Thymus (tissue), 14 donors: ENCODE measurements at places on chromosomes 5 and 9. TPM values are rescaled to one million over a fixed set of nuclear protein-coding genes. Genes with fewer than 3 reads are reported as not detected.

GRCh38 chr5:67105270-67105669, 91.3 kb downstream of the CD180 start:
- H3K4me1 ChIP-seq, result no peaks in the 10 kb centered on the region
- no peak overlapping the region for H3K4me3 ChIP-seq
- H3K36me3 ChIP-seq, result peaks cover 14% of the 10 kb centered on the region
- no peaks in the 10 kb centered on the region for H3K27me3 ChIP-seq
- DNase-seq, result no peak
- no peak overlapping the region for H3K27ac ChIP-seq

DNA sequence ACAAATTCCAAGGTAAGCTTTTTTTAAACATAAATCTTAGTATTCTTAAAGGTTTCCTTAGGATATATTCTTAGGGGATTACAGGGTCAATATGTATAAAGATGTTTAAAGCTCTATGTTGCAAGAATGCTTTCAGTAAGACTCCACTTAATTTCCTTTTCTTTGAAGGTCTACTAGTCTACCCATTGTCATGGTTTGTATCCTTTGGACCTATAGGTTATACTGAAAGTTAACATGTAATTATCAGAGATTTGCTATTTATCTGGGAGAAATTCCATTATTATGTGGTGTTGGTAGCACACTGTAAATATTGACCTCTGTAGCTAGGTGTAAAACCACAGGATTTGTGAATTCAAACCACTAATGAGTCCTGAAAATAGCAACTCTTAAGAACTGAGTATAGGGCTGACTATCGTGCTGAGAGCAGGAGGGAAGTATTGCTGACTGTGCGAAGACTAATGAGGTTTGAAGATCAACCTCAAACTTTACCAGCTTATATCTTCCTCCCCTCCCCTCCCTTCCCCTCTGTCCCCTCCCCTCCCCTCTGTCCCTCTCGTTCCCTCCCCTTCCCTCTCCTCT, 85.6 kb downstream of the GADD45G start:
- no peaks in the 10 kb centered on the region for H3K27me3 ChIP-seq
- H3K36me3 ChIP-seq, result no peaks in the 10 kb centered on the region
- H3K4me1 ChIP-seq, result peaks cover 3% of the 10 kb centered on the region
- H3K27ac ChIP-seq, result no peak overlapping the region
- no peak overlapping the region for H3K4me3 ChIP-seq

DNA sequence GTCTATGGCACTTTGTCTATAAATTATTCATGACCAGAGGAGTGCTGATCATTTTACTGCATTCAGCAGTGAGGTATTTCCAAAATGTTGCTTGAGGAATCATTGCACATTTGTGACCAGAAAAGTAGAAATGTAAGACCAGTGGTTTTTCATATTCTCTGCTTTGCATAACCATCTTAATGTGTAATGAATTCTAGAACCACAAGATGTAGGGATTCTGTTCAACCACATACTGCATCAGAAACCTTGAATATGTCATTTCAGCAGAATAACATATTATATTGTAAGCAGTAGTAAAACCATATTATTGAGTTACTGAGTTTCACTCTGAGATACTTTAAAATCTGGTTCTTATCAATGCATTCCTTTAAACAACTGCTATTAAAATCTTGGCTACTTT, 1243.4 kb downstream of the MAT2B start:
- no peaks in the 10 kb centered on the region for H3K4me1 ChIP-seq
- no peak for DNase-seq

GRCh38 chr5:38387161-38387560, 128.8 kb downstream of the EGFLAM start:
- no peaks in the 10 kb centered on the region for H3K4me1 ChIP-seq
- no peaks in the 10 kb centered on the region for H3K36me3 ChIP-seq
- H3K27ac ChIP-seq, result no peak overlapping the region
- peaks cover 2% of the 10 kb centered on the region for H3K27me3 ChIP-seq

GRCh38 chr5:57532513-57533497, 50.2 kb upstream of the ACTBL2 start:
- no peak overlapping the region for H3K27ac ChIP-seq
- H3K4me3 ChIP-seq, result no peak overlapping the region
- H3K27me3 ChIP-seq, result no peaks in the 10 kb centered on the region
- H3K36me3 ChIP-seq, result no peaks in the 10 kb centered on the region

- no peaks in the 10 kb centered on the region for H3K36me3 ChIP-seq
- H3K27me3 ChIP-seq, result peaks cover 3% of the 10 kb centered on the region
- no peak for DNase-seq
- H3K4me1 ChIP-seq, result no peaks in the 10 kb centered on the region
- H3K27ac ChIP-seq, result no peak overlapping the region
- H3K4me3 ChIP-seq, result no peak overlapping the region
Measured at GRCh38 chr5:73939557-73939956, 313.6 kb downstream of the ARHGEF28 start.

DNA sequence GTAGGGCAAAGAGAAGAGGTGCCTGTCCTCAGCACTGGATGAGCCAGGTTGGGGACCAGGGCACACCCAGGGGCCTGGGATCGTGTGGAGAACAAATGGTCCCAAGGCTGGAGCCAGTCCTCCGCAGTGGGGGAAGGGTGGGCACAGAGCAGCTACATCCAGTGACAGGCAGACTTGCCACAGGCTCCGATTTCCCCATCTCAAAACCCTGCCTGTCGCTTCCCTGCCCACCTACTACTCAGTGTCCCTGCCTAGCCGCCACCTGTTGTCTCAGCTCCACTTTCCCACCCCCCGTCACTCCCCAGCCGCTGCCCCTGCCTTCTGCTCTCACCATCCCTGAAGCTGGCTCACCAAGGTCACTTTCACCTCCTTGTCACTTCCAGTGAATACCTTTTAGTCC, 13.9 kb upstream of the ENHO start:
- H3K27ac ChIP-seq, result no peak overlapping the region
- H3K4me1 ChIP-seq, result no peaks in the 10 kb centered on the region
- H3K27me3 ChIP-seq, result peaks cover 4% of the 10 kb centered on the region
- no peak overlapping the region for H3K4me3 ChIP-seq
- no peaks in the 10 kb centered on the region for H3K36me3 ChIP-seq

GRCh38 chr5:96962540-96962991, 26.7 kb downstream of the LNPEP start:
- peaks cover 29% of the 10 kb centered on the region for H3K4me1 ChIP-seq
- H3K36me3 ChIP-seq, result peaks cover 2% of the 10 kb centered on the region
- H3K27ac ChIP-seq, result peak overlapping the region; percentile 38
- no peaks in the 10 kb centered on the region for H3K27me3 ChIP-seq
- H3K4me3 ChIP-seq, result no peak overlapping the region
- DNase-seq, result peak; percentile 67

DNA sequence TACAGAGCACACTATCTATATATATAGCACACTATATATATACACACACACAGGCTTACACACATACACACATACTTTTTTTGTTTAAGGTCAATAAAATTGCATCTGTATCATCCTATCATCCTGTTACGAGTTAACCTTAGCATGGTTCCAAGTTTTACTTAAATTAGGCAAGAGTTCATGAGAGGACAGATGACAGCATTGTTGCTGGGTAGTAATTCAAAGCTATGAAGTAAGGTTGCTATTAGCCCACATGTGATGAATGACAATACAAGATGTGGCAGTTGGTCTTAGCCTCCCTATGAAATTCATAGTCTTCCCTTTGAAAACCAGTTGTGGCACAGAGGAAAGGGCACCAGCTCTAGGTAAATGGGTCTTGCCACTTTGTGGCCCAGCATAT, 438.1 kb downstream of the ACTL7B start:
- H3K4me3 ChIP-seq, result no peak overlapping the region
- H3K4me1 ChIP-seq, result no peaks in the 10 kb centered on the region

Gene NOL8
- polyA plus RNA-seq, result 51.3 TPM

Gene ANGPTL2
- polyA plus RNA-seq, result 3.1 TPM

Gene MYOZ3
- 0.25 TPM for polyA plus RNA-seq

Gene PKD2L2
- polyA plus RNA-seq, result 0.07 TPM

Gene PLAC8L1
- 1.5 TPM for polyA plus RNA-seq

Gene LRRTM2
- polyA plus RNA-seq, result 0.23 TPM

Gene SLC6A18
- 0.05 TPM for polyA plus RNA-seq

Gene ROPN1L
- 0.68 TPM for polyA plus RNA-seq
